ENCODE measurements at places on chromosomes 4 and X.

- no peak for DNase-seq
Measured at GRCh38 chr4:145107126-145107525, 9.0 kb downstream of the ABCE1 start.

DNA sequence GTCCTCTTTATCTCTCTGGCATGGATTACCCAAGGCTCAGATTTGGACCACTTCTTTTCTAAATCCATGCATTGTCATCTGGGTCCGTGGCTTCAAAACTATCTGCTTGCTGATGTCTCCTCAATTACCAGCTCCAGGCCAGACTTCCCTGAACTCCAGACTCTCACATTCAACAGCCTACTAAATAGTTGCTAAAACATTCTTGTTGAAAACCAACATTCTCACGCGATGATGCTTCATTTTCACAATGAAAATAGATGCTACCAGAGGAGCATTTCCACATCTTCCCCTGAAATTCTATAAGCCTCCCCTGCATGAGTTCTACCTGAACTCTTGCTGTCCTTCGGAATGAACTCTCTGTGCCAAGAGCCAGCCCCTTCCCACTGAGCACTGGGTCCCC is 5.2 kb upstream of the TLR6 start:
- no peak for DNase-seq

DNA sequence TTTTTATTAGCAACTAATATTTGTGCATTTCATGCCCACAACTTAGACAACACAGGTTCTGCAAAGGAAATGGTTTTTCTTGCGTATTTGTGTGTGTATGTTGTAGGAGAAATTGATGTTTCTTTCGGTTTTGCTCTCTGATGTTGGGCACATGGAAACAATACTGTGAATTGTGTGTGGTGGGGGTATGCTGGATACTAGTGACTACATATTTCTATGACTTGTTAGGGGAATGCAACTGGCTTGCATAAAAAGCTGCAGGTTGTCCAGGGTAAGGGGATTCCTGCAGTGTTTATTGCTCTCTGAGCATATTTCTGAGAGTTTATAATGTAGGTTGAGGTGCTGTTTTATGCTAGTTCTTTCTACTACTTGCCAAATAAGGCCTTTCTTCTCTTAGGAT is 11.6 kb downstream of the DLG3 start:
- no peak for DNase-seq

- DNase-seq, result no peak
Measured at GRCh38 chrX:19707246-19707871, 180.0 kb downstream of the SH3KBP1 start.

DNA sequence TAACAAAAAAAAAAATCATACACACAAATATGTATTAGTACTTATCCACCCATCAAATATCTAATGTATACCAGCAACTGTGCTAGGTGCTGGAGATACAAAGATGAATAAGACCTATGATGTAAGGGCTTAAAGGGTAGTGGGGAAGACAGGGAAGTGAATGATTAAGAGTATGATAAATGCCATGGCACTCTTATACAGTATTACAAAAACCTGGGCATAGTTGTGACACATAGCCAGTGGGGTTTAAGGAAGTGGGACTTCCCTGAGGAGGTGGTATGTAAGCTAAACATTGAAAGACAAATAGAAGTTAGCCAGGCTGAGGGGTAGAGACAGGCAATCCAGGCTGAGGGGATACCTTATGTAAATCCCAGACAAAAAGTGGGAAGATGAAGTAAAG is 23.5 kb downstream of the CHM start:
- DNase-seq, result no peak

DNA sequence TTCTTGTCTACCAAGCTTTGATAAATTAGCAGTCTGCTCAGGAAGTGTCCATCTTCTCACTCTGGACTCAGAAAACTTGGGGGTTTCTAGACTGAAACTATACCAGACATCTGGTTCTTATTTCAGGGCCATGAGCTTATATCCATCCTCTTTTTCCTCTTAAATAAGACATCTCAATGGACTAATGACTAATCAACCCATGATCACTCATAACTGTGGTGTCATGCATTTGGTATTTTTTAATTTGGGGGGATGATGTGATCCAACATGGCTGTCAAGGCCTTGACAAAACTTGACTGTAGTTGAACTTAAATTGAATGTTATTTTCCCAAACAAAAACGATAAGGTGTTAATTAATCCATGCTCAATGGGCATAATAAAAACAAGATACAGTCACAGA is 87.8 kb downstream of the GPRASP3 start:
- DNase-seq, result no peak

DNA sequence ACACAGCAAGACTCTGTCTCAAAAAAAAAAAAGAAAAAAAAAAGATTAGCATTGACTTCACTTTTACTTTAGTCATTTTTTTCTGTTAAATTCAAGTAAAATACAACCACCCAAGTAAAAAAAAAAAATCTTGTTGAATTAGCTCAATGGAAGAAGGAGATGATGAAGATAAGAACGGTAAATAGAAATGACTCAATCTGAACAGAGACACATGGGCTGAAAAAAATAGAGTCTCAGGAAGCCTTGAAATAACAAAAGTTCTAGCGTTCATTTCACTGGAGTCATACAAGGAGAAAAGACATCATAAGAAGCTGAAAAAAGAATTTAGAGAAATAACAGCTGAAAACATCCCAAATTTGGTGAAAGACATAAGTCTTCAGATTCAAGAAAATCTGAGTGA is 75.5 kb downstream of the CASP3 start:
- DNase-seq, result no peak
